Stimulated activated CD8-positive, alpha-beta memory T cell treated with anti-CD3 and anti-CD28 coated beads, Interleukin-4, amount 100 ng/mL, for 24 hours (primary cell): ENCODE measurements at places on chromosomes 1 and 21.

DNA sequence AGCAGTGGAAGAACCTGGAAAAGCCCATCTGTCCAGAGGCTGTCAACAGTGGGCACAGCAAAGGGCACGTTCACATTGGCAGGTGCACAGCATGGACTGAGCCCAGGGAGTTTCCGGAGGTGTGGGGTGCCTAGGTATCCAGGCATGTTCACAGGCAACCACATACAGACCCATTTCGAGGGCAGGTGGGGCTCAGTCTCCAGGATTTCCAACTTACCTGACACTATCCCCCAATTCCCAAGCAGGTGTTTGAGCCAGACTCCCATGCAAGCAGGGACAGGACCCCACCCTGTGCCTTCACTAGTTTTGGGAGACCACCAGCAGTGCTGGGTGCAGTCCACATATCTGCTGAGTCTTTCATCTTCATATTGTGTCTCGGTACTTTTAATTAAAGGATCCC is 65.0 kb upstream of the IRF2BP2 start:
- DNase-seq, result no peak

DNA sequence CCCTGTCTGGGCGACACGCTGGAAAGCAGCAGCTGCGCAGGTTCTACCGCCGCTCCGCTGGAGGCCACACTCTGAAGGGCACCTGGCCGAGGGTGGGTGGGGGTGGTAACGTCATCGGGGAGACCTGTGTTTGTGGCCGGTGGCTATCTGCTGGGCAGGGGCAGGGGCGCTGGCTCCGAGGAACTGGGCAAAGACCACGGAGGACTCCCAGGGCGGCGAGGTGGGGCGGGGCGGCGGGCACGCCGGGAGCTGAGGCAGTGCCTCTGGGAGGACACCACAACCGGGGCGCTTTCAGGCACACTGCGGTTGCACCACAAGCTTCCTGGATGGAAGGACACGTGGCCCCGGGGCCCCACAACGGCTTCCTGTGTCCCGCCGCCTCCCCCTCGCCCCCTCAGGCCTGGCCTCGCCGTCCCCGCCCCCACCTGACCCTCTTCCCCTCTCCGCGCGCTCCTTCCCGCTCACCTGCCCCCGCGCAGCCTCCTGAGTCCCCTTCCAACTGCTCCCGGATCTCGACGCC is 3.3 kb upstream of the DENND2D start:
- peak; percentile 80 for DNase-seq

DNA sequence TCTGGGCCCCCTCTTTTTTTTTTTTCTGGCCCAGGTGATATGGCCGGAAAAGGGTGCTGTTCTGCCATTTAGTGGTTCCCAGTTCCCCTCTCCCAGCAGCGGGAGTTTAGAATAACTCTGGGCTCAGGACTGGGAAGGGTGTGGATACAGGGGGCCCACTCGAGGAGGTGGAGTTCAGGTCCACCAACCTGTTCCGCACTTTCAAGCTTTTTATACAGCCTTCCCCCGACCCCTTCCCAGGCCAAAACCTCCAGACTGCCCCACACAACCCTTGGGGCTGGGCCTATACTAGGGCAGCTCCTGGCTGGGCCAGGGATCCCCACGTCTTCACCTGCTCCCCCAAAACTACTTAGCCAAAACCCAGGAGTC is 402 bp downstream of the PLEKHG5 start:
- DNase-seq, result no peak

DNA sequence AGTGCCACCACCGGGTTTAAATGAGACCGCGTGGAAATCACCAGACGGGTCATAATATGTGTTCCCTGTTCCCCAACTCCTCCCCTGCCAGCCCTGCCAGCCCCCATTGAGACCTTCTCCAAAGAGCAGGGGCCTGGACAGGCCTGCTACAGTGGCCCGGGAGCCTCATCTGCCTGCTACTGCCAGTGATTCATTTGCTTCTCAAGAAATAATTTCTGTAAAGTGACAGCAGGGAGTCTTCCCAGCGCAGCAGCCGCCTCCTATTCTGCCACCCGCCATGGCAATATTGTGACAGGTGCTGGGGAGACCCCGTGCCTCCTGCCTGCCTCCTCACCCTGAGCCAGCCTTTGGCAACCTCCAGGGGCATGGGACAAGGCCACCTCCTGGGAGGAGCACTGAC is 8.9 kb downstream of the IFFO2 start:
- no peak for DNase-seq

GRCh38 chr1:44609412-44609767 is 64.9 kb downstream of the TMEM53 start:
- peak; percentile 11 for DNase-seq

DNA sequence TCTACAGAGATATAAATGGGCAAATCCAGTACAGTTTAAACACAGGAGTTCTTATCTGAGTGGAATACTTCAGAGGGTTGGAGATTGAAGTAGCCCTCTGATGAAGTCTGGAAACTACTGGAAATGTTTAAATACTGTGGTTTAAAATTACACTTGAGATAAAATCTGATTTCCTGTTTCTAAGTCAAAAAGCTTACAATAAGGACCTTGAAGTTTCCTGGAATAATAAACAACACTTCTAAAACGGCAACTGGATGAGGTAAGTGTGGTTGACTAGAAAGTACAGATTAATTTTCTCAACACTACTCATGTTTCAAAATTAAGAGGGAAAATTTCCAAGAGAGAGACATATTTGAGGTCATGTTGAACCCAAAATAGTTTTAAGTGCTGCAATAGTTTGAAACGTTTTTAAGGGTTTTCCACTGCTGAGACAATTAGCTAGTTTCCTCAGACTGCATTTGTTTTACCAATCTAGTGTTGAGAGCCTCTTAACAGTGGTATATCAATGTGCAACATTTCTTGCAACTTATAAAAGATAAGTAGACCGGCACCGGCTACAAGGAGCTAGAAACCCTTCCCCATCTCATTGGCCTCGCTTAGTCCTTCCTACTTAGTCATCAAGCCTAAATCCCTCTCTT is 27.4 kb downstream of the KCNA3 start:
- DNase-seq, result no peak
